ENCODE measurements at places on chromosomes 3 and 15.

- no peak for DNase-seq
Measured at GRCh38 chr3:123568034-123568433, 16.8 kb downstream of the HACD2 start.

DNA sequence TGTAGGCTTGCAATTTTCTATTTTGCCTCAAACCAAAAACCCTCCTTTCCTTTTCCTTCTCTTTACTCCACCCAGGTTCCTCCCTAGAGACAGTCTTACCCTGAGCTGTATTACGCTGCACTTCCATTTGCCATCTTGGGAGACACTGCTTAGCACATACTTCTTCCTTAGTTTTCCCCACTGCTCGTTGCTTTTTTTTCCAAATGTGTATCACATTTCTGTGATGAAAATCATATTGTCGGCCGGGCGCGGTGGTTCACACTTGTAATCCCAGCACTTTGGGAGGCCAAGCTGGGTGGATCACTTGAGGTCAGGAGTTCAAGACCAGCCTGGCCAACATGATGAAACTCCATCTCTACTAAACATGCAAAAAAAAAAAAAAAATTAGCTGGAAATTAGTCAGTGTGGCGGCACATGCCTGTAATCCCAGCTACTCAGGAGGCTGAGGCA is 29.5 kb downstream of the POPDC2 start:
- no peak for DNase-seq

DNA sequence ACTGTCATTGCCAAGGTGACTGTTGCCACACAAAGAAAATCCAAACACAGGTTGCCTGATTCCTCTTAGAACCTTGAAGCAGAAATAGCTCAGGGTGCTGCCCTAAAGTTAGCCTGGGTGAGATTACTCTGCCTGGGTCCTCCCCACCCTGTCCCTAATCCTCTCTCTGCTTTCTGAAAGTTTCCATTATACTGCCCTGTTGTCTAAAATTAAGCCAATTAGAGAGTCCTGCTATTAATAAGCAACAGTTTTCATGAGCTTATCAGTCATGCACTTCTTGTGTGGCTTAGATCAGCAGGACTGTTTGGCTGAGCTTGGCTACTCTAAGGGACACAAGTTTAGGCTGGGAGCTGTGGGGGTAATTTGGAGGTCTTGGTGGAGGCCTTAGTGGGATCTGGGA is 334.7 kb upstream of the LRRFIP2 start:
- DNase-seq, result no peak

DNA sequence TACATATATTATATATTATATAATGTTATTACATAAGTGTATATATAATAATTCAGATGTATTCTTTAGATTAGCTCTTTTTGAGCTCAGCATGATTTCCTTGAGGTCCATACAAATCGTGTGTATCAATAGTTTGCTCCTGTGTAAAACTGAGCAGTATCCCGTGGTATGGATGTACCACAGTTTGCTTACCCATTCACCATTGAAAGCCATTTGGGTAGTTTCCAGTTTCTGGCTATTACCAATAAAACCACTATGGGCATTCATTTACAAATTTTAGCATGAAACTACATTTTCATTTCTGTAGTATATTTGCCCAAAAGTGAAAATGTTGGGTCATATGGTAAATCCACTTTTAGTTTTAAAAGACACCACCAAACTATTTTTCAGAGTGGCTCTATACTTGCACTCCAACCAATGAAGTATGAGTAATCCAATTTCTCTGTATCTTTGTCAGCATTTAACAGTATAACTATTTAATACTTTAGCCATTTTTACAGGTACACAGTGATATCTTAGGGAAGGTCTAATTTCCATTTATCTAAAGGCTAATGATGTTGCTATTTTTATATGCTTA is 1361.4 kb upstream of the GBE1 start:
- no peak for DNase-seq

DNA sequence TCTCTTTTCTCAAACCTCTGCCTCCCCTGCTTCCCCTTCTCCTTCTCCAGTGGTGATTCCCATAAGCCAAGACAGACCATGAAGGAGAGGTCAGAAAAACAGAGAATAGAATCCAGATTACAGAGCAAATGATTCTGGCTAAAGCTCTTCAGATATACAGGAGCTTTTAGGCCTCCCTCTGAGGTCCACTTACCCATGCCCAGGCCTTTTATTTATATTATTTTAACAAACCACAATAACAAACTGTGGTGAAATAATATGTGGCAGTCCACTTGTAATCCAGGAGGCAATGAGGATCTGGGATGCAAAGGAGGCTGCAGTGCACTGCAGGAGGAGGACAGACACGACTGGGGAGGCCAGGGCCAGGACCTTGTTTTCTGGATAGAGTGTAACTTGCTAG is 104.1 kb downstream of the STAC start:
- DNase-seq, result no peak

DNA sequence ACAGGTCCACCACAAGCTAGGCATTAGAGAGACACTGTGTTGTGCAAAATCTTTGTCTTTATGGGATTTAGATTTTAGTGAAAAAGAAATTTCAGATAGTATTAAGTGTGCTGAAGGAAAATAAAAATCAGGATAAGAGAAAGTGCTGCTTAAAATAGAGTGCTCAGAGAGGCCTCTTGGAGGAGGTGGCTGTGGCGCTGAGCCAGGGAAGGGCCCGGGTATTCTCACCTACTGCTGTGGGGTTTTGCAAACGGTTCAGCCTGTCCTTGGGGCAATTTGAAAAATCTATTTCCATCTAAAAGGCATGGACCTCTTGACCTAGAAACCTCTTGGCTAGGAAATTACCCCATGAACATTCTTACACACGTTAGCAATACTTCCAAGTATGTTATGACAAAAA is 267.7 kb downstream of the TJP1 start:
- DNase-seq, result no peak
